ENCODE measurements at places on chromosomes 12 and 14. TPM values are rescaled to one million over a fixed set of nuclear protein-coding genes. Genes with fewer than 3 reads are reported as not detected.

KRT75 gene
- not detected for total RNA-seq

GRCh38 chr12:131872154-131873051 lies 22.0 kb upstream of the ULK1 start:
- DNase-seq, result peak; percentile 77

DNA sequence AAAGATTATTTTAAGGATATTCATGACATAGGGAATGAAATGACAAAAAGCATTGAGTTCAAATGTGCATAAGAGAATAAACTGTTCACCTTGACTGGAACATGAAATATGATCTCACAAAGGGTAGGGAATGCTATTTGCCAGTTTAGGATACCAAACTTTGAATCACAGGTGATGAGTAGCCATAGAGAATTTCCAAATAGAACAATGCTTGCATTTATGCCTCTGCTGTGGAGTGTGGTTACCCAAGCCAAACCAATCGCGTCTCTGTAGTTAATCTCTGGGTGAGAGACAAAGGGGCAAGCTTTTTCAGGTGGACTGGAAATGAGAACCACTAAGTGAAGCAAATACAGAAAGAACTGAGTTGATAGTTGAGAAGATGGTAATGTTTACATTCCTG lies 371.1 kb upstream of the RPL10L start:
- DNase-seq, result no peak

- no peak for DNase-seq
These were observed 137.6 kb upstream of the TMTC1 start for GRCh38 chr12:29921307-29921706.

- DNase-seq, result no peak
These were observed 58.3 kb downstream of the TMCC3 start for GRCh38 chr12:94592080-94592479.

GRCh38 chr12:601976-602699 lies 61.1 kb downstream of the NINJ2 start:
- DNase-seq, result peak; percentile 29

DNA sequence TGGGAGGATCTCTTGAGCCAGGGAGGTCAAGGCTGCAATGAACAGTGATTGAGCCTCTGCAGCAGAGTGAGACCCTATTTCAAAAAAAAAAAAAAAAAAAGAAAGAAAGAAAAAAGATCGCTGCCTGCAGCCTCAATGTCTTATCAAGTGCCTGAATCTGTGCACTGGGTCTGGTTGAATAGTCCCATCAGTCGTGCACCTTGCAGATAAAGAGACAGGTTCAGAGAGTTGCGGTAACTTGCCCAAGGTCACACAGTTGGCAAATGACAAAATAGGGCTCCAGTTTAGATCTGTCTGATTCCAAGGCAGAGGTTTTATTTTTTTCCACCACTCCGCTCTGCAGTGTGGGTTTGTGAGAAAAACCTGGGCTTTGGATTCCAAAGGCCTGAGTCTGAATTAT lies 649 bp upstream of the PLA2G1B start:
- DNase-seq, result no peak

FOXG1 gene
- not detected for total RNA-seq

DNA sequence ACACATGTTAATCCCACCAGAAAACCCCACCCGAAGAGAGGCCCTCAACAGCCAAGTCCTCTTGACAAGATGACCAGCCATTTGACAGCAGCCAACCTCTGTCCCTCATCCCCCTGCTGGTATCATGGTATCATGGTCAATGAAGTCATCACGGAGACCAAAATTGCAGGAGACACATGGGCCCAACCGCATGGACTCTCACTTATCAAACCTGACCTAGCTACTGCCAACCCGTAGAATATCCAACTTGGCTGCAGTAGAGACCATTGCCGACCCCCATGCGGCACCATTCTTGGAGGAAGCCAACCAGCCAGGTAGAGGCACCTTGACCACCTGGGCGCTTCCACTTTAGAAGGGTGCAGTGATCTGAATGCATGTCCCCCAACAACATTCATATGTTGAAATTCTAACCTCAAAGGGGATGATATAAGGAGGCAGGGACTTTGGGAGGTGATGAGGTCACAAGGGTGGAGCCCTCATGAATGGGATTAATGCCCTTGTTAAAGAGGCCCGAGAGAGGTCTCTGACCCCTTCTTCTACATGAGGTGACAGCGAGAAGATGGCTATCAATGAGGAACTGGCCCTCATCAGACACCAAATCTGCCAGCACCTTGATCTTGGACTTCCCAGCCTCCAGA lies 33.3 kb downstream of the DIO3 start:
- no peak for DNase-seq

DNA sequence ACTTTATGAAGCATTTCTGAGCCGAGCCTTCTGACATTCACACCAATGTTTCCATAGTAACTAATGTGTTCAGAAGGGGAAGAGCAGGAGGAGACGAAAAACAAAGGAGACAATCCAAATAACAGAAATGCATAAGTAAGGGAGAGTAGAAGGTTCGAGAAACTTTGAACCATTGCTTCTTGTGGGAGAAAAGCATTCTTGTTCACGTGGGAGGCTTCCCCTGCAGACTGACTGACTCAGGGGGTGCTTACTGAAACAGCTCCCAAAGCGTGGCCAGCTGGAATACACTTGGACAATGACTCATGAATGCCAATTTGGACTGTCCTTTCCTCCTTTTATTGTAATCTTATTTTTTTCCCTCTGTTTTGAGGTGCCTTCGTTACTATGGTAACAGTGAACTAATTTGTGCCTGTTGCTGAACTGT lies 73.9 kb downstream of the NEDD1 start:
- peak; percentile 92 for DNase-seq

DNA sequence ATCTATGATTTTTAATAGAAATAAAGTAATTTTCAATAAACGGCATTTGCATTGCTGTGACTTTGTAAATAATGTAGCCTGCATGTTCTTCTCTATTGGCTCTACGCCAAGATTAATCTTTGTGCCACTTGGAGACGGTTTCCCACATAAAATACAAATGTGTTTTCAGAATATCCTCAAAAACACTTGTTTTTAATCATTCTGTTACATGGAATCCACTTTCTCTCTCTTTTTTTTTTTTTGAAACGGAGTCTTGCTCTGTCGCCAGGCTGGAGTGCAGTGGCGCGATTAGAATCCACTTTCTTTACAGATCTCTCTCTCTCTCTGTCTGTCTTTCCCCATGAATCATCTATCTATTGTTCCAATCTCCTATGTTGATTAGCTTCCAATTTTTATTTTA lies 22.8 kb upstream of the SSPN start:
- DNase-seq, result no peak

DNA sequence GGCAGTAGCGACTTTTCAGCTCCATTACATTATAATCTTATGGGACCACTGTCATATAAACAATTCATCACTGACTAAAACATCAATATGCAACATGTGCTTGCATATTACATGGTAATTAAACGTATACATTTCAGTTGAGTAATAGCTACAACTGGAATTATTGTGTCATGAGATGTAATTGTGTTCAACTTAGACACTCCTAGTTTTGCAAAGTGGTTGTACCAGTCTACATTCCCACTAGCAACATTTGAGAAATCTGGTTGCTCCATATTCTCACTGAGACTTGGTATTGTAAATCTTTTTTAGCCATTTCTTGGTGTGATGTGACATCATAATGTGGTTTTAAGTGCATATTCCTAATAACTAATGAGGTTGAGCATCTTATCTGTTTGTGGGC lies 90.0 kb downstream of the CAPZA3 start:
- DNase-seq, result no peak

KRT71 gene
- total RNA-seq, result not detected

RNASE7 gene
- total RNA-seq, result not detected

TSPAN19 gene
- 0.15 TPM for total RNA-seq

DNA sequence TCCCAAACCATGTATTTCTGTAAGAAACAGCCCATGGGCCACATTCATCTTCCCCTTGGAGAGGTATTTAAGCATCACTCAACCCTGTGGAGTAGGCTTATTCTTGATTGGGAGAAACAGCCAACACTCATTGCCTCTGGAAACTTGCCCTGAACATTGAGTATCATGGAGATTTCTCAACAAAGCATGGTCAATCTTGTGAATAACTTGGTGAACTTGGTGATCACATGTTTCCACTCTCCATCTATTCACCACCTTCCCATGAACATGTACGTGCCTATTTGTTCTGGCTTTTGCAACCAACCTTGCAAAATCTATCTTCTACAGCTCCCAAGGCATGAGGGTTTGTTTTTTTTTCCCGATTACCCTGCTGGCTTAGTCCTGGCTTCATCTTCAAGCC lies 163.2 kb downstream of the PAH start:
- no peak for DNase-seq

WNK1 gene
- total RNA-seq, result 222 TPM

DNA sequence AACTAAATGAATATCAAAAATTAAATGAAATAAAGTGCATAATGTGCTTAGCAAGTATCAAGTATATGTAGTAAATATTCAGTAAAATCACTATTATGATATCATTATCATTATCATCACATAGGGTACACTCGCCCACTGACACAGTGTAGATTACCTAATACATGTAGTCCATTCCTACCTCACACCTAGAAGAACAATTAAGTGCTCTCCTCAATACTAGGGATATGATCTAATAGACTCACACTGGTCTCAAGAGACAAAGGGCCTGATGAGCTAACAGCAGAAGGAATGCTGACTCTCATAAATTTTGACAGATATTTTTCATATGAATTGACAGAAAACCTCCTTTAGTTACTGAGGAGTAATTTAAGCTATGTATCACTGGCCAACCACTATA lies 29.1 kb downstream of the FSCB start:
- DNase-seq, result no peak

MYH7 gene
- under 0.01 TPM for total RNA-seq

POU6F1 gene
- total RNA-seq, result 0.35 TPM

- peak; percentile 35 for DNase-seq
These were observed 33.4 kb downstream of the SLC11A2 start for GRCh38 chr12:50992819-50993218.

GRCh38 chr14:24066496-24067132 lies 4.7 kb upstream of the CPNE6 start:
- DNase-seq, result no peak

GLT1D1 gene
- not detected for total RNA-seq

GRCh38 chr12:12939888-12940287 lies 12.1 kb downstream of the GPRC5D start:
- no peak for DNase-seq

DNA sequence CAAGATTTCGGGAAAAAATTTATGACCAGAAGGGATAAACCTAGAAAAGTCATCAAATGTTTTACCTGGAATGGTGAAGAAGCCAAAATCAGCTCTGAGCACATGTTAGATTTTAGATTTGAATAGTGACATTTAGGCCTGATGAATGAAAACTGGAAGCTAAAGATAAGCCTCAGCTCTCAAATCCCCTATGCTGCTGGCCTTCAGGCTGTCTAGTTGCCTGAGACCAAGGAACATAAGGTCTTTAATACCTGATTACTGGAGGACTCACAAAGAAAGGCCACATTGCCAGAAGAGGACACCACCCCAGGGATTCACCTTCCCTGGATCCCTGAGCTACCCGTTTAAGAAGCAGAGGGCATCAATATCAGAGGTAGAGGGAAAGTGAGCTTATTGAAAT lies 56.6 kb downstream of the BCL2L14 start:
- DNase-seq, result no peak

DTX1 gene
- 0.35 TPM for total RNA-seq

GPR68 gene
- 3.6 TPM for total RNA-seq

DNA sequence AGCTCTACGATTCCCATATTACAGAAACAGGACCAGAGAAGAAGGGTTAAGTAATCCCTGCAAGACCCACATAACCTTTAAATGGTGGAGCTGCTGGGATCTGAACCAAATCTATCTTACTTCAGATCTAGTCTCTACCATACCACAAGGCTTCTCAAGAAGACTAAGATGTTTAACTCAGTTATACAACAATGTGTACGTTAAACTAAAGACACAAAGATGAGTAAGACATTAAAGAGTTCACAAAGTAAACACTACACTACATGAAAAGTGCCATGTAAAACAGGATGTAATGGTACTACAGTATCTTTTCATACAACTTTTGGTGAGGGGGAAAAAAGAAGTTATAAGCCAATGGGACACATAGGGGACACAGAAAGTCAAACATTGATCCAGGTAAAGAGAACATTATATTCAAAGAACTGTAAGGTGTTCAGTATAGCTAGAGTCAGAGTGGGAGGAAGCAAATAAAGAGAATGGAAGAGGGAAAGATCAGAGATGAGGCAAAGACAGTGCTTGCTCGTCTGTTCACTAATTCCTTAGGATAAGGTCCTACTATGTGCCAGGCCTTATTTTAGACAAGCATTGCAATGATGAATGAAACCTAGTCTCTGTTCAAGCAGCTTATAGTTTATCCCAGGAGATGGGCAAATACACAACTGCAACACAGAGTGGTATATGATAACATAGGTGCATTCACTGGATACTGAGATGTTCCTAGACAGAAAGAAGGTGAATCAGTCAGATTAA lies 7.7 kb downstream of the TMED10 start:
- no peak for DNase-seq

DNA sequence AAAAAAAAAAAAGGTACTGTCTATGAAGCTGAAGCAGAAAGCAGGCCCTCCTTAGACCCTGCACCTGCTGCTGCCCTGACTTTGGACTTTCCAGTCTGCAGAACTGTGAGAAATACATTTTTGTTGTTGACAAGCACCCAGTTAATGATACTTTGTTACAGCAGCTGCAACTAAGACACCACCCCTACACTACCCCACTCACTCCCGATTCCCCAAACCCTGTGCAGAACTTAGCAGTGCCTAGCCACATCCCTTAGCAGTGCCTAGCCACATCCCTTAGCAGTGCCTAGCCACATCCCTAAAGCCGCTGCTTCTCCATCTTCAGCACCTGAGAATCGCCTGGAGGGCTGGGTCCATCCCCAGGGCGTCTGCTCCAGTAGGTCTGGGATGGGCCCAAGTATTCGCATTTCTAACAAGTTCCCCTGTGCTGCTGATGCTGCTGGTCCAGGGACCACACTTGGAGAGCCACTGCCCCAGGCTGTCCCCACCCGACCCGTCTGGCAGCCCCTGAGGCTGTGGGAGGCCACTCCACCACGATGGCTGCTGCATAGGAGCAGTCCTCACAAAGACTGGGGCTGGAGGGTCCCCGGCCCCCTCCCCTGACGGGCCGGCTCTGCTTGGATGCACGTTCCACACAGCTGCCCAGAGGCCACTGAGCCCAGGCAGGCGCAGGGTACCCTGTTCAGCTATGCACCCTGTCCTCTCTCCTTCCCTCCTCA lies 10.8 kb upstream of the PPP1R13B start:
- no peak for DNase-seq

Data from renal cortical epithelial cell (primary cell).